B cell (primary cell): ENCODE measurements at places on chromosomes 6 and 20.

DNA sequence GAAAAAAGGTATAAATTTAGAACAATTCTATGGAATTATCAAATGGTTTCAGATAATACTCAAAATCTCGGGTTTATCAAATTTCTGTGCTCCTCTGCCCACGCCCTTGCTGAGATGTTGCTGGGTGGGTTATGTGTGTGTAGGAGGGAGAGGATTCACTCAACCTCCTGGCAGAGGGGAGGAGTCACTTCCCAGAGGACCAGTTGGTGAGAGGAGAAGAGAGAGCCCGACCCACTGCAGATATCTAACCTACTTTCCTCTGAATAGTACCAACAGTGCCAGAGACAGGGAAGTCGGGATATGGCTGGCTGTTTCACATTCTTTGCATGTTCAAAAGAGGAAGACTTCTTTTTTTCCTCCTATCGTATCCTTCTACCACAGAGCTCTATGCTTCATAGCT lies 187.1 kb upstream of the MAN1A1 start:
- DNase-seq = no peak

DNA sequence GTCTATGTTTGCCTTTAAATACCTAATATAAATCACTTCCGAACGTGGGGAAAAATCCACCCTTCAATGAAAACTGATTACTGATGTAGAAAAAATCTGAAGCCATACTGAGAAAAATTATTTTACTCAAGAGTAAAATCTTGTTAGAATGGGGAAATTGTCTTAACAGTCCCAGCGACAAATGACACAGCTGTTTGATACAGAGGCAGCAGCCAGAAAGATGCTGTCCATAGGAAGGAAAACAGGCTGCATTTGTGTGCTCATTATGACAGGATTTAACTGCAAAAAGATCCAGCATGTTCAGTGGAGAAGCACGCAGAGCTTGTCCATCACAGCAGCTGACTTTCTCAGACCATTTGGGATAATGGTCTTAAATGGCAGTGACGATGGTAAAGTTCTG lies 443.0 kb downstream of the TFAP2B start:
- DNase-seq = no peak

- no peak for DNase-seq
Measured at GRCh38 chr20:513429-513828, 30.2 kb downstream of the CSNK2A1 start.

- no peak for DNase-seq
Measured at GRCh38 chr20:45873409-45874103, 7.5 kb upstream of the ZSWIM1 start.

GRCh38 chr20:47205577-47206123 lies 150.8 kb downstream of the ZMYND8 start:
- no peak for DNase-seq
